ENCODE measurements at places on chromosomes 12 and 14.

- no peak for DNase-seq
Observed at GRCh38 chr12:13437541-13437940, 241.0 kb downstream of the EMP1 start.

- no peak for DNase-seq
Observed at GRCh38 chr12:3342051-3342450, 149.0 kb upstream of the PRMT8 start.

DNA sequence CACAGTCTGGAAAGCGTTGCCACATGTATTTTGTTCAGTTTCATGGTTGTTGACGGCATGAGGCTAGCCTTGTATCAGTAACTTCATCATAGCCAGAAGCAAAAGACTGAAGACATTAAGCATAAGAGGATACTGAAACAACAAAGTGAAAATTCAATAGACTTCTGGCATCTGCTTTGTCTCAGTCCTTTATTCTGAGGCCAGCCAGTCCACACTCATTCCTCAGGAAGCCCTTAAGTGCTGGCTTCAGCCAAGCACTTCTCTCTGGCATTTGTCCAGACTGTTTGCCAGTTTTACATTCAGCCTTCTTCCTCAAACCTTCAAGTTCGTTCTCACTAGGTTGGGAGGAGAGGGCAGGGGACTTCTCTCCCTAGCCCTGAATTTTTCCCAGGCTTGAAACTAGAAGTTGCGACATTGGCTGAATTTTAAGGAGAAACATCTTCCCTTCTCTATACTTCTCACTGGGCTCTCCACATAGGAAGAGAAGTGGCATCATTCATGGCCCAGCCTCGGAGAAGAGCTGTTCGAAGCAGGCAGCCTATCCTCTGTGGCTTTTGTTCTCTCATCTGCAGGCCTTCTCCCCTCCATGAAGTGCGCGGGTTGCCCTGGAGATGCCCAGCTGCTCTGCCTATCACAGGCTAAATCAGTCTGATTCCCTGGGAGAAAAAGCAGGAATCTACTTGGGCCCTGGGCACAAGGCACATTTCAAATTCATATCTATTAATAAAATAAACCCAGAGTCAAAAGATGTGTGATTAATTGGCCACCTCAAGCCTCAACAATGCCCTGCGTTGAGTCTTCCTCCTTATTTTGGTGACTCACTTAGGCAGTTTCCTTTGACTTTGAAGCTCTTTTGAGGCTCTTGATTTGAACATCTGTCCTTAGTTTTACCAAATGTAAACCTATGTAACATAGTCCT lies 130.9 kb upstream of the PLEKHA5 start:
- DNase-seq: no peak

DNA sequence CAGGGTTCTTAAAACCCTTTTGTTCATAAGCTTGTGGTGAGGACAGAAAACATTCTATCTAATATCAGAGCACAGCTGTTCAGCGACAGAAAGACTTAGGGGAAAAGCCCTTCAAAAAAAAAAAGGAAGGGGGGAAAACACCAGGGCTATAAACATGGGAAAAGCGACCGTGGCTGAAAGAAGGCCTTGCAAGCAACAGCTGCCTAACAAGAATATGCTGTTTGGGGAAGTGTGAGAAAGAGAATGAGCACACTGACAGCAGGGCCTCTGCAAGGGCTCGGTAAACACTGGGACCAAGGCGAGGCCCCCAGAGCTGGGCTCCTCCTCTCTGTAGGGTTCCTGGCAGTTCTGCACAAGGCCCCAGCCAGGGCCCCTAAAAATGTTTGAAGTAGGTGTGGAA lies 27.4 kb upstream of the CCND2 start:
- DNase-seq: no peak

- no peak for DNase-seq
Observed at GRCh38 chr14:70118064-70118463, 70.7 kb downstream of the SLC8A3 start.

DNA sequence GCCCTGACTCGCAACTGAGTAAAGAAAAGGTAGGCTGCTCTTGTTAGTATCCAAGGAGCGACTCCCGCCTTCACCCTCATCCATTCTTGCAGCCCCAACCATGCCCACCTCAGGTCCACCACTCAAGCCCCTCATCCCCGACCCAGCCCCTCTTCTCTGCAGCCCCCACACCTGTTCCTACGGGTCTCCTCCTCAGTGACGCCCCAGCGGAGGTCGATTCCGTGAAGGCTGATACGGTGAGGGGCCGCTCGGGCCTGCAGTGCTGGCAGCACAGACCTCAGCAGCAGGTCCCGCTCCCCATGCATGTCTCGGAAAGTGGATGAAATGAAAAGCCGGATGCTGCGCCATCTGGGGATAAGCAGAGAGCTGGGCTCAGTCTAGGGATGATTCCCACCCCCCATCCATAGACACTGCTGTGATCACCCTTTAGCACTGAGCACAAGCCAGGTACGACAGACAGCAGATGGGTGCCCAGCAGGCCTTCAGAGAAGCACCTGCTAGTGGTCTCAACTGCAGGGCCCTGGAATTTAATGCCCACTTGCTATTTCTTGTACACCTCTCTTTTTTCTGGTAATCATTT lies 26.9 kb downstream of the TEP1 start:
- no peak for DNase-seq

- DNase-seq: no peak
Observed at GRCh38 chr12:51056242-51056641, 8.1 kb downstream of the LETMD1 start.

DNA sequence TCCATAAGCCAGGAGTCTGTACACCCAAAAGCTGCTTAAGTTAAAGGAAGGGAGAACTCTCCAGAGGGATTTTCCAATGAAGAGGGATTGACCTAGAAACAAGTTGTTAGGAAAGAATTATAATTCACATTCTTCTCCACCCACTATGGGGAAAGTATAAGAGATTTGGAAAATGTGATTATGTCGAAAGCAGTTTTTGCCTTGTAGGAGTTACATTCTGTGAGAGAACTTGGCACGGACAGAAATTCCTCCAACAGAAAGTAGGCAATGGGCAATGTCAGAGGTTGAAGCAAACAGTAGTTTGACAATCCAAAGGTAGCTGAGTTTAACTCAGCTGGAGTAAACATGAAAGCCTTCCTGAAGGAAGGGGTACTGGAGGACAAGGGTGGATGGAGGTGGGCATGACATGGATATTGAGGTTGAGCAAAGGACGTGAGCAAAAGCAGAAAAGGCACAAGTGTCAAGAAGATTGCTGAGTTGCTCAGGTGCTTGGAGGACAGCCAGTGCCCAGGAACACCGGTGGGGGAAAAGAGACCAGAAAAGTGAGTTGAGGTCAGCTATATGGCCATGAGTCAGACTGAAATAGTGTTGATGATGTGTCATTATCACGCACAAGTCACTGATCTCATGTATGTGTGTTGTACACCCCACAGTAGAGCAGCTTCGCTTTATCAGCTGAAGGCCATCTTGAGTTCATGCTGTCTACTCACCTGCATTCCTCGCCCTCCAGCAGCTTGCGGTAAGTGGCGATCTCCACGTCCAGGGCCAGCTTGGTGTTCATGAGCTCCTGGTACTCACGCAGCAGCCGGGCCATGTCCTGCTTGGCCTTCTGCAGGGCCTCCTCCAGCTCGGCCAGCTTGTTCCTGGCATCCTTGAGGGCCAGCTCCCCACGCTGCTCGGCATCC lies 4.0 kb downstream of the KRT5 start:
- no peak for DNase-seq

DNA sequence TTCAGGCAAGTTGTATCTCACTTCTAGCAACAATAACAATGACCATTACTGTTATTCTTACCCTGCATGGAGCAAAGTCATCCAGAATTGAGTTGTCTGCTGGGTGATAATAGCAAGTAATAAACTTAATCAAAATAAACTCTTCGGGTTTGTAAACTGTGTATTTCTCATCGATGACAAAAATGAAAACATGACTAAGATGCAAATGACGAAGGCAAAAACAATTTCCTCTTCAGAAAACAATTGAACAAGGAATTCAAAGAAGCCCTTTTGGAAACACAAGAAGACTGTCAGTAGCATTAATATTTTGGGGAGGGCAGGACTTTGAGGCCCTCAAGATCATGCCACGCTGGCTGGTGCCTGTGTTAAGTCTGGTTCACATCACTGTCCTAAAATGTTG lies 232.0 kb downstream of the BTG1 start:
- no peak for DNase-seq

DNA sequence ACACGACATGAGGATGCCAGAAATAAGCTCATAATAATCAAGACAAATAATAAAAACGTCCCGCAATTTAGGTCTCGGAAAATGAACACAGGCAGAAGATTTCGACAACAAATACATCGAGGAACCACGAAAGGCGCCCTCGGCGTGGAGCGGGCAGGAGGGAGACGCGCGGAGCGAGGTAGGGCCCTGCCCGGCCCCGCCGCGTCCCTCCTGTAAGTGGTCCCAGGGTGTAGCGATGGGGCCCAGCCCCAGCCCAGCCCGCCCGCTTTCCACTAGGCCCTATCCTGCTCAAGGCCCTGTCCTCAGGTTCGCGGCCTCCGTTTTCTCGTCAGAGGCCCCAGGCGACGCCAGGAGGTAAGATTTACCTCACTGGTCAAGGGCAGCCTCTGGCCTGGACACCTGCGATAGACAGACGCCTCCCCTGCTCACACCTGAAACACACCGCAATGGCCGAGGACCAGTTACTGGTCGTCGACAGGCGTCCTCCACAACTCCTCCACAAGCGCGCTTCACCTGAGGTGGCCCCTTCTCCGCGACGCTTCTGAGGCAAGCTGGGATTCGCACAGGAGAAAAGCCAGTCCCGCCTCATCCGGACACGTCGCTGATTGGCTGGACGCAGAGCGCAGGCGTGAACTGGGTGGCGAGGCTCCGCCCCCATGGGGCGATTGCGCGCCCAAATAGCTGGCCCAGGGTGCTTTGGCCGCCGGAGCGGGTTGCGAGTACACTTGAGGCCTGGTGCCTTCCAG lies at the start of gene SYCP3:
TSS of gene SYCP3 (minus strand) at position 543 of the 746 bp plus-strand sequence. CDS start 1,527 bp downstream, outside the sequence.
- DNase-seq: no peak

DNA sequence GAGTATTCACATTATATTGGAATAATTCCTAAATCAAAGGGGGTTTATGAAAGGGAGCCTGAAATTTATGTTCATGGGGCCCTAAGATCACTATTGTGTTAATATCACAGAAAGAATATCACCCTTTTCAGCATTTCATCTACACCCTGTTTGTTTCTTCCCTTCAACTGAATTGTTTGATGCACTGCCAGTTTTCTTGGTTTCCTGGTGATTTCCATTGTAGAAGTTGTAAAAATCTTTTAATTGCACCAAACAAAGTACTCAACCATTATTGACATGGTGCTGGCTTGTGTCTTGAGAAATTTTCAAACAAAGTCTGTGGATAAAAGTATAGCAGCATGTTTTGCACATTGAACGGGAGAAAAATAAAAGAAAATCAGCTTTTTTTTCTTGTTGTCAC lies 154.8 kb upstream of the PRKD1 start:
- DNase-seq: no peak

GRCh38 chr12:19620222-19620621 lies 180.9 kb downstream of the AEBP2 start:
- DNase-seq: no peak

DNA sequence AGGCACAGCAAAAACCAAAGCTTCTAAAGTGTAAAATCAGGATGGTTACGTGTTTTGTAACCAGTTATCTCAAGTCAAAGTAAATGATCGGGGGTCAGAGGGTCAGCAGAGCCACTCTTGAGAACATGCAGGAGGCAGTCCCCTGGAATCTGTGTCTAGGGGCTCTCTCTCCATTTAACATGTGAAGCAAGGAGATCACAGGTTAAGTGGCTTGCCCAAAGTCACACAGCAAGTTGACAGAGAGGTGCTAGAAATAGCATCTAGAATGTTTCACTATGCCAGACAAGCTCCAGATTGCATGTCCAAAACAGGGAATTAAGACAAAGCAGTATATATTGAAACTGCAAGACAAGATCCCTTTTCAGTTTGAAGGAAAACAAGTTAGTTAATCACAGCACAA lies 33.4 kb downstream of the PPTC7 start:
- DNase-seq: no peak

DNA sequence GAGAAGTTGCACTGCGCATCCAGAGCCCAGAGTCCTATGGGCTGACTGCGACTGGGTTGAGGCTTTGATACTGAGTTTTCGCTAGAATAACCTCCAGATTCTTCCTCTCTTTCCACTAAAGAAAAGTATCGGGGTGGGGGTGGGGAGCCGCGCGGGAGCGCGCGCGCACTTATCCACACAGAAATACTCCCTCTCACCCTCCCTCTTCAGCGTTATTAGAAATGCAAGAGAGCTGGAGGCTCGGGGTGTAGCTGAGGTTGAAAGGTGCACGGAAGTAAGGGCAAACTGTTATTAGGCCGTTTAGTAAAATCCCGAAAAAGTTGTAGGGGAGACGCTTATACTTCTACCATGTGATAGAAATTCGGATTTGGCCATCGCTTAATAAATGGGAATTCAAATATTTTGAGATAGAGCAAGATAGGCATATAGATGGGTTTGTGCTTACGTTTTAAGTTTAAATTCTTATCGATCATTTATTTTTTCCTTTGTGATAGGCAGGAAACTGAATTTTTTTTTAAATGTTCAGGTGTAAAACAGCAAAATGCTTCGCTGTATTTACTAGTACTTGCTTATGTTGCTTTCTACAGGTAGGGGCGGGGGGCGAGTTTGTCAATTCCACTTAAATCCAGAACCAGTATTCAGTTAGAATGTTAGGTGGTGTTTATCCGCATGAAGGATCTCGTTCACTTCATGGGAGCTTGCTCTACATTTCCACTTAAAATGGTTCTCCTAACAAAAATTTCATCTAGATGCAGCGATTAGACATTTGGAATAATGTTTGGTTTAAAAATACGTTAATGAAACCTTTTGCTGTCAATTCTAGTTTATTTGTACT lies 1.1 kb downstream of the ARHGAP5 start:
- DNase-seq: peak; percentile 2

DNA sequence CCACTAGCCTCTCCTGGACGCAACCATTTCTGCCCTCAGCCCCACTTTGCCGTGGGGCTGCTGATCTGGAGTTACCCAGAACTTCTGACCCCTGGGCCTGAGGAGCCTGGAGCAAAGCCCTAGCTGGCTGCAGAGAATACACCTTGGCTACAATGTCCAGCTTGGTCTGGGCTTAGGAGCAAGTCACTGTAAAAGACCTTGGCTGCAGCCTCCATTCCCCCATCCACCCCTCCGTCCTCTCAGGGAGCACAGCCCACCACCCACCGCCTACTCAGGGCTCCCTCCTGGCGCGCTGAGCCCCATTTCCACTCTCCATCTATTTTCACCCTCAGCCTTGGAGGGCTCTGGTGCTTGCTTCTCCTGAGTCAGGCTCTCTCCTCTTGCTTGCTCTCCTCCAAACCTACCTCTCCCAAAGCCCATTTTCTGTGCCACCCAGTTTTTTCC lies 42.9 kb downstream of the ERH start:
- no peak for DNase-seq
